Stimulated activated naive CD4-positive, alpha-beta T cell (primary cell): ENCODE measurements at places on chromosomes 3 and 15.

- no peak for DNase-seq
These were observed 13.3 kb upstream of the THUMPD3 start for GRCh38 chr3:9349321-9350117.

- peak; percentile 57 for DNase-seq
These were observed at the start of gene TXNRD3 for GRCh38 chr3:126654571-126655383. TXNRD3 (minus strand) TSS chr3:126655124.

- no peak for DNase-seq
These were observed 29.6 kb upstream of the SECISBP2L start for GRCh38 chr15:49075881-49076280.

DNA sequence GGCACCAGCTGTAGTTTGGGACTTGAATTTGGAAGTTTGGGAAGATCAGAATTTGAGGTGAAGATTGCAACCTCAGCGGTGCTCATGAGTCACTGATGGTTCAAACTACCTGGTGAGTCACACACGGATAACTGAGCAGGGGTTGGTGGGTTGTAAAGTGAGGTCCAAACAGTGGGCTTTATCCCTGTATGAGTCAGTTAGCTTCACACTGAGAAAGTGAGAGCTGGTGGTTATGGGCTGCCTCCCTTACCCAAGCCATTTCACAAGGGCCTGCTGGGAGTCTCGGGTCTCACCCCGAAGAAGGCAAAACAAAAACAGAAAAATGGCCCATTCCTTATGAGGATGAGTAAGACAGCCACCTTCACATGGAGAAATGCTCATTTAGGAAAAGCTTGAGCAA, 77.0 kb downstream of the ITGA11 start:
- DNase-seq, result no peak

- no peak for DNase-seq
These were observed 205.2 kb upstream of the NANOGP8 start for GRCh38 chr15:35290301-35290721.

DNA sequence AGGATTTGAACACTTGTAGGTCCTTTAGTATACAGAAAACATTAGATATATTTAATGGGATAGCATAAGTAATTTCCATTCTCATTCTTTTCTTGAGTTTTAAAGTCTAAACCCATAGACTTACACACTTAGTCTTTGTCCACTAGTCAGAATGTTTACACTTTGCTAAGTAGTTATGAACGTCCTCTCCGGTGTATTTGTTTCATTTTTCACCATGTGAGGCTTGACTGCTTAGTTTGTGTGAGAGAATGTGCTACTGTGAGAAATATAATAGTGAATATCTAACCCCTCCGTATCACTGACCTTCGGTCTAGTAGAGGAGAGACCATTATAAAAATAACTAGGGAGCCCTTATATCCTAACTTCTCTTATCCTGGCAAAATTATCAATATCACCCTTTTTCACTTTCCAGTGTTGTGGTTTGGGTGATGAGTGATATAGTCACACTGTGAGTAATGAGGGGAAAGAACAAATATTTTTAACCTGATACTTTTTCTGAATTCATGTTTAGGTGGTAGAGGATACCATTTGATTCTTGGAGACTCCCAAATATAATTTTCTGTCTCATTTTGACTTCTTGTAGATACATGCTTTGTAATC, 122.4 kb downstream of the UBE2E2 start:
- DNase-seq, result no peak

- DNase-seq, result no peak
These were observed 91.9 kb upstream of the THBS1 start for GRCh38 chr15:39488961-39489360.

DNA sequence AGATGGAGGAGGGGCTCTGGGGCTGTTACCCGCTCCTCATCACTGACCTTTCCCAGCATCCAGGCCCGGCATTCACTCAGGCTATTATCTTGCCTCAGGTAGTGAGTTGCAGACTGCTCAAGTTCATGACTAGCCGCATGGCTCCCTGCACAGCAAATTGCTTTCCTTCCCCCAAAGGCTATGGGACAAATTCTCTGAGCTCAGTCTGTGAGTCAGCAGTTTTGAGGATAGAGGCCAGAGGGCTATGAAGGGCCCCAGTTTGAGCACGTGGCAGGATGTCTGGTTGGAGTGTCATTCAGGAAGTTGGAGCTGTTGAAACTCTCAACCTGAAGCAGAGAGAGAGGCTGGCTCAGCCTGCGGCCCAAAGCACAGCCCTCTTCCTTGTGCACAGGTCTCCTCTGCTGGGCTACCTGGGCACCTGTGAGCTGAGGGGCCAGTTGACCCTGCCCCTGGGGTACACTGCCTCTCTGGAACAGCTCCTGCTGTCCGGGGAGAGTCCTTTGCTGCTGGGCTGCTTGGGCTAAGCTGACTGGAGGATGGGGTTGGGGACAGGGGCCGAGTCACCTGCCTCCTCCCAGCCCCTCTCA, 7.9 kb downstream of the FAH start:
- no peak for DNase-seq

DNA sequence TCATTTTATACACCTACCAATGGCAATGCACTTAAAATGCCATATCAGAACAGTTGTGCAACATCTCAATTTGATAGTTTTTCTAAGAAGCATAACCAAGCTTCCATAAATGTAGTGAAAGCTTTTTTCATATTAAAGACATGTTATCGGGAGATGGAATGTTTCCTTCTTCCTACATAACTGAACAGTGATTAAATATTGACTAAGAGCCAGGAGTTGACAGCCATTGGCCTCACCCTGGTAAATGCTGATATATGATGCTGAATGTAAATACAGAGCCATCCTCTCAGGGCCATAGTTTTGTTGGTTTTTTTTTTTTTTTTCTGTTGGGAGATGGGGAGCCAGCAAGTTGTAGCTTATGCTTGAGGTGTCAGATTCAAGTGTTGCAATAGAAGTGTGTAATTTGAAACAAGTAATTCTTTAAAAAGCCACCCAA, 203.3 kb upstream of the IL12A start:
- DNase-seq, result no peak

GRCh38 chr15:68400066-68400456, 31.9 kb downstream of the ITGA11 start:
- DNase-seq, result no peak

GRCh38 chr3:117556646-117557407, 847.2 kb downstream of the TUSC7 start:
- DNase-seq, result no peak

DNA sequence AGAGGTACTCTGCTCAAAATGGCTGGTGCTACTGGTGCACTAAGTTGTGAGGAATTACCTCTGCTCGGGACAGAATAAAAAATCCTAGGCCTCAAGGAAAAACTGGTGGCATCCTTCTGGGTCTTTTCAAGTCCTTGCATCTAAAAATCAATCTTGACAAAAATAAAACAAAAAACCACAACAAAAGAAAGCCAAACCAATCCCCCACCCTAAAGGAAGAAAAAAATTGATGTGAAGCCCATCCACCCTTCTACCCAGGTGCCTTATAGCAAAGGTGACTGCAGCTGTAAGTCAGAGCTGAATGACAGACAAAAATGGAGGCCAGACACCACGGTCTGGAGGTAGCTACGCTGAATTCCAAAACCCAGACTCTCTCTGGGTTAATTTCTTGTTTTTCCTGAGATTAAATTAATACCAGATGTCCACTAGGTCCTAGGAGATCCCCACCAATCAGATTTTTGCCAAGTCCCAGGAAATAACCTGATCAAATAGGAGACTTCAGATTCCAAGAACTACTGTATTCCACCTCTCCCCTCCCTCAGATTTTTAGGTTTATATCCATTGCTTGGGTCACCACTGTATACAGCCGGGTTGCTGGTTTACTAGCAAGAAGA, 33.5 kb downstream of the ABCC5 start:
- DNase-seq, result no peak

- no peak for DNase-seq
These were observed 128.3 kb downstream of the LIPC start for GRCh38 chr15:58559904-58560588.

DNA sequence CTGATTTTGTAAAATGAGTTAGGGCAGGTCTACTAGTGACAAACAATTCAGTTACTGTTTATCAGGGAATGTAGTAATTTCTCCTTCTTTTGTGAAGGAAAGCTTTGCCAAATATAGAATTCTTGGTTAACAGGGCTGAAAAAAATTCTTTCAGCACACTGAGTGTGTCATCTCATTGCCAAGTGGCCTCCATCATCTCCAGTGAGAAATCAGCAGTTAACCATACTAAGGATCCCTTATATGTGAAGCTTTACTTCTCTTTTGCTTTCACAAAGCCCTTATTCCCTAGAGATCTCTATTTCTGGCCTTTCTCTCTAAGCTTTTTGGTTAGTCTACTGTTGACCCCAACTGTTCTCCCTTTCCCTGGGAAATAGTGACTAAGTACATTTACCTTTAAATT, 269.1 kb downstream of the SCAPER start:
- no peak for DNase-seq

DNA sequence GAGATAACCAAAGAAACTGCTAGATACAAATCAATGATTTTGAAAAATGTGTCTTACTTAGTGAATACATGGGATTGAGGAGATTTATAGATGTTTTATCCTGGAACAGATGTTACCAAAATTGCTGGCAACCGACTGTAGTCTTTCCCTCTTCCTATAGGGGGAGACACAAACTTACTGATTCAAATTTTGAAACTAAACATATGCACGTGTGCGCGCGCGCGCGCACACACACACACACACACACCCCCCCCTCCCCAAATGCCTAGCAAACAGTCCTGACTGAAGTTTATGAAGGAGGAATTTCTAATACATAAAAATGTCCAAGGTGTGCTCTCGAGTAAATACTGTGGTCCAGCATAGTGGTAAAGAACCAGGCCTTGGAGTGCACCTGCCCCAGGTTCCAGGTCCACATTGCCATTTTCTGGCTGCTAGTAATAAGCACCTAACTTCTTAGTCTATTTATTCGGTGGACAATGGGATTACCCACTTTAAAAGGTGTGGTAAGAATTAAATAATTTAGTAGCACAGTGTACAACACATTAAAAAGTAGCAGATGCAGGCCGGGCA, 18.5 kb upstream of the C3orf62 start:
- peak; percentile 13 for DNase-seq

GRCh38 chr3:112085735-112086075, 484 bp upstream of the C3orf52 start:
- DNase-seq, result no peak

- no peak for DNase-seq
These were observed 689.6 kb upstream of the NECTIN3 start for GRCh38 chr3:110381992-110382391.

GRCh38 chr15:86620641-86621349, 541.1 kb downstream of the AGBL1 start:
- no peak for DNase-seq

GRCh38 chr3:188861842-188862744, 309.7 kb upstream of the TPRG1 start:
- no peak for DNase-seq

DNA sequence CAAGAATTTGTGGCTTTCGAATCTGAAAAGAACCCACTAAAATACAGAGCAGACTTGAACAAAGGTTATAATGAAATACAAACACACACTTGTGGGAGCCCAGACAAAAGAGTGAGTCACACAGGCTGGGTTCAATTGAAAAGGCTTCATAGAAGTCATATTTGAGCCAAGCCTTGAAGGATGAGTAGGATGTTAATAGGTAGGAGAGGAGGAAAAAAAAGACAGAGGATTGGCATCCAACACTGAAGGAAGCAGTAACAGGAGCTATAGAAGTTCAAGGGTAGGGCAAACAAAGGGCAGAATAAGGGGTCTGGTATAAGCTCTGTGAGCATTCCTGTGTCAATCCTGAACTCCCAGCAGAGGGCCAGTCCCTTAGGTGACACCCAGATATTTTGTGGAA, 325.4 kb downstream of the FOXP1 start:
- no peak for DNase-seq

GRCh38 chr3:117628823-117629291, 919.3 kb downstream of the TUSC7 start:
- DNase-seq, result no peak

DNA sequence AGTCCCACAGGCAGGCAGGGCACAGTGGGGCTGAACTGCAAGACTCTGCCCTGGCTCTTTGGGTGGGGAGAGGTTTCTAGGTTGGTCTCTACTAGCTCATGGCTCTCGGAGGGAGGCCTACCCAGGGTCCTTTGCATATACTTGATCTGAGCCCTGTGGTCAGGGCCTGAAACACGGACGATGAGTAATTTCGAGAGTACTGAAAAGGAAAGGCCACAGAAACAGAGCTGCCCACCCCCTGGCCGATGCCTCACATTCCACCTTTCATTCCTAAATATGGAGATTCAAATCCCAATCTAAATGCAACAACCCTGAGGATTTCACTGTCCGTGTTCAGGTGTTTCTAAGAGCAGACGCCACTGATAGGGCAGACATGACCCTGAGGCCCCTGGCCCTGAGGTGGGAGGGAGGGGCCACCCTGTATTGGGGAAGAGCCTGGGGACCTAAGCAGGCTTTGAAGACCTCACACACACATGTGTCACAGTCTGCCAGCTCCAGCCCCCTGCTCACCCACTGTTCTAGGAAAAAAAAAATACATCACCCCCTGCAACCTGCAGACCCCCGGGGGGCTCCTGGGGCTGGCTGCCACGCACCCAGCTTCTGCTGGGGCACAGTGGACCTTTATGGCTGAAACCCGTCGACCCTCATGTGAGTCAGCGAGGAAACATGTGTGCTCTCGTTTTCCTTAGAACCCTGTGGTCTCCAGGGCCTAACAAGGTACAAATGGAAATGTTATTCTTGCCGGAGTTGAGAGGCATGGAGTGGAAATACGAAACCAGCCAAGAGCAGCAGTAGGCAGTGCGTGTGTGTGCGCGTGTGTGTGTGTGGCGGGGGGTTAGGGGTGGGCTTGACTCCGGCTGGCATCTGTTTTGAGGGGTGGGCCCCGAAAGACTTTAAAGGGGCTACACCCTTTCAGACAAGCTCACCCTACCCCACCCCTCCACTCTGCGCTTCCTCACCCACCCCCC, 112.7 kb downstream of the CHSY1 start:
- DNase-seq, result no peak

GRCh38 chr3:134291319-134292254, 40.9 kb upstream of the RYK start:
- no peak for DNase-seq
